Esophagus squamous epithelium (tissue), 5 donors: ENCODE measurements at places on chromosomes 12 and 14.

- DNase-seq, result no peak
Measured at GRCh38 chr12:49813131-49813530, 15.1 kb downstream of the NCKAP5L start.

DNA sequence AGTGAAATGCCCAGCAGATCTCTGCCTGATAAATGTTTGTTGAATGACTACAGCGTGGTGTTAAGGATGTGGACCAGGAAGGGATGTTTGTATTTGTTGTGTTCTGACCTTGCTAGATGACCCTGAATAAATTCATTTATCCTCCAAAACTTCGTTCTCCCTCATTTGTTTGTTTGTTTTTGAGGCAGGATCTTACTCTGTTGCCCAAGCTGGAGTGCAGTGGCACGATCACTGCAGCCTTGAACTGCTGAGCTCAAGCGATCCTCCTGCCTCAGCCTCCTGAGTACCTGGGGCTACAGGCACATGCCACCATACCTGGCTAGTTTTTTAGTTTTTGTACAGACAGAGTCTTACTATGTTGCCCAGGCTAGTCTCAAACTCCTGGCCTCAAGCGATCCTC, 96.7 kb downstream of the TSPAN9 start:
- DNase-seq, result no peak

DNA sequence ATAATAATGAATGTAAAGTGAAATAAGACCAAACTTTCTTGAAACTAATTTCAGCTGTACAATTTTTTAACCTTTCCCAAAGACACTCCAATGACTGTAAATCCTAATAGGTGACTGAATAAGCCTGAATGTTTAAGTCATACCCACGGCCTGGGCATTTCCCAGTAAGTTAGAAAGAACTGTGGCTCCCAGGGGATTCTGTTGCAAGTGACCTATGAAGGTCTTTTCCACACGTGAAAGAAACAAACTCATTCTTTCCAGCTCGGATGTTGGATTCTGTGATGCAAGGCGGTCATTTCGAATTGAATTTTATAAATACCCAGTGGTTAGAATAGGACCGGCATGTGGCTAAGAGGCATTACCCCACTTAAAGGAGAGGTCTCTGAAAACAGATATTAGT, 1134.4 kb downstream of the GALC start:
- DNase-seq, result no peak

DNA sequence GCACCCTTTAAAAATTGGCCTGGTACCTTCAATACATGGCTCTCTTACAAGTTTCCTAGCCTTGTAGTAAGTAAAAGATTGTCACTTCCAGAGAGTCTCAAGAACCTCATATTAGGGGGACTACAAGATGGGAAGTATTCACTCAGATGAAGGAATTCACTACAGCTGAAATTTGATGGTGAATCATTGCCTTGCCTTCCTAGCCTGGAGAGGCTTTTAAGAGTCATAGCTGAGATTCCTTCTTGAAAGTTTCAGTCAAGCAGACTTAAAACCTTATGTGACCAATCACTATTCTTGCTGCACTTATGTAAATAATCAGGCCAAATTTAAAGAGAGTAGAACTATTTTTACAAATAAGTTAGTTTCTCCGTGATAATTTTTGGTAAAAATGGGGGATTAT, 451.6 kb downstream of the TRHDE start:
- no peak for DNase-seq

- no peak for DNase-seq
Measured at GRCh38 chr12:94122591-94122990, 25.8 kb upstream of the PLXNC1 start.

GRCh38 chr12:124231980-124232653, 62.8 kb upstream of the RFLNA start:
- no peak for DNase-seq

DNA sequence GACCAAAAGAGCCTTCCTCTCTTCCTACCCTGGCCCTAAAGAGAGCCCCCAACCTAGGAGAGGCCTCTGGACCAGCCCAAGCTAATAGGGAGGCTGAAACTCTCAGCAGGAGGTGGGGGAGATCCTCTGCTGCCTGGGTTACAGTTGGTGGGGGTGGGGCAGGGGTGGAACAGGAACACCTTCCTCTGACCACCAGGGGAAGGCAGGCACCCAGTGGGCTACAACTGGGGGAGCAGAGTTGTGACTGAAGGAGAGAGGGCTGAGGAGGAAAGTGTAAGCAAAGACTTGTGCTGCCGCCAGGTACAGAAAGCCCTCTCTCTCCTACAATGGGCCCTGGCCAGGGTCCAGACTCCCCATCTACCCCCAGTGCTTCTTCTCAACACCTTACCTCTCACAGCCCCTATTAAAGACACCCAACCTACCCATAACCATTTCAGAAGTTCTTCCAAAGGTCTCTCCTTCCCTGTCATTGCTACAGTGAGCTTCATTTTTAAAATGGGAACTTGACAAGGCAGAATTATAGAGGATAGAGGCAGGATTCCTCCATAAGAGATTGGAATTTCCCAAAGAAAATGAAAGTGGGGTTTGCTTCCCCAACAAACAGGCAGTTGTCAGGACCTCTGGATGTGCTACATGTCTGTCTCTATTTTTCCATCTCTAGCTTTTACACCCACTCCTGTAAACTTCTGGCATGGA, 1.4 kb downstream of the MYO1A start:
- DNase-seq, result no peak

DNA sequence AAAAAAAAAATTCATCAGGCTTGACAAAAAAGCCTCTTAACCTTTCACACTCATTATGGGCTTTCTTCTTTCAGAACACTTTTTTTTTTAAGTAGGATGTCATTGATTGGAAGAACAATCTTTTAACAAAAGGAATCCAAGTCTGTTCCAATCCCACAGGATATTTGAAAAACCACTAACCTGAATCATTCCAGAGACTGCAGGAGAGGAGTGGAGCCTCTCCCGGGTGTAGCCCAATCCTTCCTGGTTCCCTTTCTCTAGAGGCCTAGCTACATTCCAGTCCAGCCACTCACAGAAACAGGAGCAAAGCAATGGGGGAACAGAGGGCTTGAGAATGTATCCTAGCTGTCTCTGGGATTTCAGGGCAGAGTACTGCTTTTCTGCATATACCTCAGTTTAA, 4.3 kb downstream of the MFAP5 start:
- no peak for DNase-seq

GRCh38 chr14:60657456-60658210, 8.4 kb upstream of the SIX1 start:
- DNase-seq, result no peak

GRCh38 chr12:112149596-112149995, 24.2 kb downstream of the TRAFD1 start:
- no peak for DNase-seq

- DNase-seq, result no peak
Measured at GRCh38 chr14:74616507-74616906, 4.5 kb upstream of the LTBP2 start.

DNA sequence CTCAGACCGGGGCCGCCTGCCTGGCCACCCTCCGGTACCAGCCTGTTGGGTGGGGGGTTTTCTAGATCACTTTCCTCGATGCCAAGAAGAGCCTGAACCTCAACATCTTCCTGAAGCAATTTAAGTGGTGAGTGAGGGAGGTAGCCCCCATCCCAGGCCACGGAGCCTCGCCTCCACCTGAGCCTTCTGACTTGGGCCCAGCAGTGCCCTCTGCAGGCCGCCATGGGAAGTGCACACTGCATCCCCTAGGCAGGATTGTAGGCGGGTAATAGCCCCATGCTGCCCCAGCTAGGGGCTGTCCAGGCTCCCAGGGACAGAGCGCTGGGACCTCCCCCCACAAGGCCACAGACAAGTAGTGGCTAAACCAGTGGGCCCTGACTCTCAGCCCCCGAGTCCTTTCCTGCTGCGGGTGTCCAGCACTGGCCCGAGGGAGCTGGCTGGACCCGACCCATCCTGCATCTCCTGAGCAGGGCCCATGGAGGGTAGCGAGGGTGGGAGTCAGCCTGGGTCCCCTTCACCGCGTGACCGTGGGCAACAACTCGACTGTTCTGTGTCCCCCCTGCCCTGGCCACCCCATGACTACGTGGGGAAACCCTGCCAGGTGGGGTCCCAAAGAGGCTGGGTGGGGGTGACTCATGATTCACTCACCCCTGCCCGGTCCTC, 15.3 kb upstream of the ADSS1 start:
- DNase-seq, result no peak

- no peak for DNase-seq
Measured at GRCh38 chr12:4486980-4487379, 41.4 kb upstream of the FGF6 start.
